ENCODE measurements at places on chromosomes 2 and 18.

GRCh38 chr2:208620487-208620978 lies 213.9 kb downstream of the PTH2R start:
- no peak for DNase-seq

GRCh38 chr2:157840568-157841156 lies 35.5 kb downstream of the ACVR1 start:
- no peak for DNase-seq

DNA sequence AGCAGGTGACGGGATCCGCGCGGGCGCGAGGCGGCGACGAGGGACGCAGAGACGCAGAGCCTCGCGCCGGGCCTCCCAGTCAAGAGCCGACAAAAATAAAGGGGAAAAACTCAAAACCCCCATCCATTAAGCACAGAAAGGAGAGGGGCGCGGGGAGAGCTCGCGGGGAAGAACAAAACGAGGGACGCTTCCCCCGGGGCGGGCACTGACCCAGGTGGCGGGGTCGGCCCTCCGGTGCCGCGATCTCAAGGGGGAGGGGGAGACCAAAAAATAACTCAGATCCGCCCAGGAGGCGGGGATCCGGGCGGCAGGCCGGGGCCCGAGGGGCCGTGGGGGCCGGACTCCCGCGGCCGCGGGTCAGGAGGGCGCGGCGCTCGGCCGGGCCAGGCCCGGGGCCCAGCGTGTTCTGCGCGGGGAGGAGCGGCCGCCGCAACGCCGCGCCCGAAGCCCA lies 597 bp downstream of the RNF103 start:
- no peak for DNase-seq

GRCh38 chr2:150410809-150411208 lies 76.7 kb downstream of the RND3 start:
- DNase-seq, result peak; percentile 93

- DNase-seq, result no peak
Observed at GRCh38 chr18:67650686-67651385, 134.3 kb upstream of the DSEL start.

GRCh38 chr2:84902526-84902925 lies 2.9 kb upstream of the TMSB10 start:
- DNase-seq, result no peak
